ENCODE measurements at places on chromosomes 5 and 9. TPM values are rescaled to one million over a fixed set of nuclear protein-coding genes. Genes with fewer than 3 reads are reported as not detected.
A peak's percentile ranks its signal among the peaks of the same experiment; 100 is the strongest.

Gene ADRA1B
- 0.11 TPM for polyA plus RNA-seq

Gene DENND1A
- polyA plus RNA-seq: 5.2 TPM

GRCh38 chr5:171595801-171596231 lies 176.4 kb downstream of the FGF18 start:
- DNase-seq: no peak

DNA sequence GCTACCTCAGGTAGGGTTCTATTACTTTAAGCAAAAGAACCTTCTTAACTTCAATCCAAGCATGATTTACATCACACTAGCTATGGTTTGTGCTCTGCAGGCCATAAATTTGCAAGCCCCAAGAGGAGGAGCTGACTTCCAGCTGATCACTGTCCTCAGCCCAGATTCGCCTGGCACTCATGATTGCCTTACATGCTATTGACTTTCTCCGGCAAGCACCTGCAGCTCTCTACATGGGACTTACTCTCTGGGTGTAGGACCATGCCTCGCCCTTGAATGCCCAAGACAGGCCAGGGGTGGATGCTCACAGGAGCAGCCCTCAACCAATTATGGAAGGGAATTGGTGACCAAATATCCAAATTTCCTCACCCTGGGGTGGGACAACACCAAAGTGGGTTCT lies 99.8 kb downstream of the ESM1 start:
- no peak for DNase-seq

Gene NOXA1
- polyA plus RNA-seq: 40.0 TPM

Gene KYAT1
- polyA plus RNA-seq: 5.2 TPM

- DNase-seq: no peak
Observed at GRCh38 chr9:33184963-33185362, 17.8 kb upstream of the B4GALT1 start.

GRCh38 chr5:15209053-15209762 lies 290.8 kb upstream of the FBXL7 start:
- DNase-seq: no peak

DNA sequence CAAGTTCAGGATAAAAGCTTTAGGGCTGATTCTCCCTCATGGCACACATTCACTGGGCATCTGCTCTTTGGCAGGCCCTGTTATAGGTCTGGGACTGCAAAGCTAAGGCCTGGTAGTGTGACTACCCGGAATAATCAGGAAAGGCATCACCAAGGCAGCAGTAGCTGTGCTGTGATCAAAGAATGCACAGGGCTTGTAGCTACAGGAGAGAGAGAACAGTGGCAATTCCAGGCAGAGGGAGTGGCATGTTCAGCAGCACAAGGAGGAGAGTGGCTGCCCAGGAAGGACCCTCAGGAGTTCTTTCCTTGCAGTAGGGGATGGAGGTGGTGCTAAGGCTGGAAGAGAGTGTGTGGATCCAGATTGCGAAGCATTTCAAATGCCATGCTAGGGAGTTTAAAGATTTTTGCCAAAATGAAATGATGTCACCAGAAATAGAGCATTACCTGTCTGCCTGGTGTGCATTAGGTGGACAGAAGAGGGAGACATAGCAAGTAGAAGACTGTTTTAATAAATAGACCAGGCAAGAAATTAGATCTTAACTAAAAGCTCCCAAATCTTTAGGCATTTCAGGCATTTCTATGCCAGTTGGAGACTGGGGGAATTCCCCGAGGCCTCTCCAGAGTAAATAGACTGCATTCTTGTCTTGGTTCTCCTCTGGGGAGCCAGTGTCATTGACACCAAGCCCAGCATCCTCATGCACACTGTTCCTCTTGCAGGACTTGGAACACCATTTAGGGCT lies 69.1 kb downstream of the GPR21 start:
- no peak for DNase-seq

Gene NKD2
- polyA plus RNA-seq: 13.1 TPM

Gene PCDHA9
- 0.19 TPM for polyA plus RNA-seq

GRCh38 chr5:93357686-93358085 lies 223.3 kb downstream of the NR2F1-AS1 start:
- DNase-seq: no peak

Gene ZNF608
- 14.8 TPM for polyA plus RNA-seq

- DNase-seq: no peak
Observed at GRCh38 chr9:115397591-115398312, 279.8 kb upstream of the TNC start.

- DNase-seq: peak; percentile 69
Observed at GRCh38 chr5:177307544-177308363, 3.9 kb downstream of the MXD3 start.

DNA sequence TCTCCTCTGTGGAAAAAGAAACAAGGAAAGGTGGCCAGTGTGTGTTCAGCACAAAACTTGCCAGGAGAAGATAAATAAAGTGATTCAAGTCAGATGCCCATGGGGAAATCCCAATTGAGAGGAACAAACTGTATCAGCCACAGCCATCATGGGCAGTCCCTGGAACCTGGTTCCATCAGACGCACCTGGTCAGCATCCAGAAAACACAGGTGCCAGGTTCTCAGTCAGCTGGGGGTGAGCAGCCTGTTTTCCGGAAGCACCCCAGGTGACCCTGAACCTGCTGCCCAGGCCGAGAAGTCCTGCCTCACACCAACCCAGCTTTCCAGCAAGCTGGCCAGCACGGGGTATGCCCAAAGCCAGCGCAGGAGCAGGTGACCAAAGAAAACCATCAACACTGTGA lies 30.5 kb downstream of the PTCH1 start:
- DNase-seq: peak; percentile 94

Gene DMRT2
- polyA plus RNA-seq: 0.07 TPM

Measured in pancreas (tissue), 10 donors.